ENCODE measurements at places on chromosomes 6 and 20. TPM values are rescaled to one million over a fixed set of nuclear protein-coding genes. Genes with fewer than 3 reads are reported as not detected.

The CRISP3 gene
- total RNA-seq: not detected

The FOXS1 gene
- not detected for total RNA-seq

The CSNK2B gene
- 170 TPM for total RNA-seq

The ARHGAP18 gene
- total RNA-seq: 29.5 TPM

The TNFRSF6B gene
- total RNA-seq: 1.1 TPM

The EDEM2 gene
- total RNA-seq: 35.7 TPM

The INSM1 gene
- total RNA-seq: not detected

The ZNF334 gene
- total RNA-seq: 0.65 TPM

The SLC44A4 gene
- total RNA-seq: not detected

The SIGLEC1 gene
- total RNA-seq: 33.2 TPM

The CTAGE9 gene
- total RNA-seq: not detected

The STX11 gene
- 103 TPM for total RNA-seq

The SPTLC3 gene
- total RNA-seq: 10.9 TPM

The BPI gene
- not detected for total RNA-seq

The CST5 gene
- total RNA-seq: not detected

The SGK2 gene
- 22.4 TPM for total RNA-seq

The CTCFL gene
- total RNA-seq: not detected

The PNISR gene
- 165 TPM for total RNA-seq

The NOX3 gene
- total RNA-seq: not detected

The C6orf52 gene
- total RNA-seq: not detected

The ADGRB3 gene
- 2.6 TPM for total RNA-seq

The VSTM2L gene
- 1.1 TPM for total RNA-seq

The IRAK1BP1 gene
- 2.2 TPM for total RNA-seq

The ZC3H12D gene
- 5.8 TPM for total RNA-seq

The LRRN4 gene
- total RNA-seq: not detected

The ZBTB2 gene
- 11.0 TPM for total RNA-seq

The TAGAP gene
- 1.8 TPM for total RNA-seq

The ATF6B gene
- 64.0 TPM for total RNA-seq

The ADGB gene
- not detected for total RNA-seq

The MYB gene
- total RNA-seq: 0.68 TPM

The BPIFA1 gene
- total RNA-seq: not detected

The DYNLT1 gene
- total RNA-seq: 51.4 TPM

The RWDD2A gene
- 5.1 TPM for total RNA-seq

The THBS2 gene
- 43.5 TPM for total RNA-seq

The TNFRSF21 gene
- total RNA-seq: 25.5 TPM
